NCI-H1092 treated with DMSO at 0.1 percent for 48 hours (cell line): ENCODE measurements at places on chromosomes 3 and 15.

GRCh38 chr15:40249477-40250303 is 10.8 kb downstream of the PAK6 start:
- DNase-seq, result no peak

- no peak for DNase-seq
Measured at GRCh38 chr3:159992589-159992988, 4.0 kb downstream of the IL12A start.

DNA sequence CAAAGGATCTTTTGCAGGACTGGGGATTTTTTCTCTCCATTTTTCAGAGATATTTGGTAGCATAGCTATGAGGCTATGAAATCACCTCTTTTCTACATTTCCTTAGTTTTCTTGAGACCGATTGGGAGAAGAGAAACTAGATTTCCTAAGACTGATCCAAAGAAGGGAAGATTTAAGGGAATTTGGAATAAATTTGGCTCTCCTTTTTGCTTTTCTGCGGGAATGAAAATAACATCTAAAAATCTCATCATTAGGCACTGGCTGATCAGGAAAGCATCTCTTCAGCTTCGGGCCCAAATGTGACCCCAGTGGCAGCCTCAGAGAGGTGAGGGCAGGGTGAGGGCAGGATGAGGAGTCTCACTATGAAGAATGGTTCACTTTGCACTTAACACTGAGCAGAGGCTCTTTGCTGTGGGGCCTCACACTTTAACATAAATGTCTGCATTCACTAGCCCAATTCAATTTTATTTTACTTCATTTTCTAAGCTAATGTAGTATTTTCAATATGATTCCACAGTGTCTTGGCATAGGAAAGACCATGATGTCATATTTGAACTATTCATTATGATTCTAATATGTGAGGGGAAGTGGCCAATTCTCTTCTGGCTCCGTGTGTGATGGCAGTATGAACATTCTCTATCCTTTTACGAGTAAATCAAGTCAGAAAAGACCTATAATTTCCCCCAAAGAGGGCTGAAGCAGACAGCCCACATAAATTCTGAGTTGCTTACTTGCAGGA is 193.2 kb downstream of the MEX3B start:
- no peak for DNase-seq

DNA sequence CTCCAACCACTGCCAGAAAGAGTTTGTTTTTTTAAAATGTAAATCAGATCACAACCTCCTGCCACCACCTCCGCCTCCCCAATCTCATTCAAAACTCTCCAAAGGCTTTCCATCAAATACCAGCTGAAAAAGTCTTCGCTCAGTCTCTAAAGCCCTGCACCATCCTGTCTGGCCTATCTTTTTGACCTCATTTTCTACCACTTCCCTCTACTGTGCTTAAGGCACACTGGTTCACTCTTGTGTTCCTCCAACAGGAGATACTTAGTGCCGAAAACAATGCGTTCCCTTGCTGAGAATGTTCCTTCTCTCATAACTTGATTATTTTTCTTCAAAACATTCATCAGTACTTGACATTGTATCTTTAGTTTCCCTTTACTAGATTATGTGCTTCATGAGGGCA is 3.5 kb downstream of the BTBD1 start:
- no peak for DNase-seq

DNA sequence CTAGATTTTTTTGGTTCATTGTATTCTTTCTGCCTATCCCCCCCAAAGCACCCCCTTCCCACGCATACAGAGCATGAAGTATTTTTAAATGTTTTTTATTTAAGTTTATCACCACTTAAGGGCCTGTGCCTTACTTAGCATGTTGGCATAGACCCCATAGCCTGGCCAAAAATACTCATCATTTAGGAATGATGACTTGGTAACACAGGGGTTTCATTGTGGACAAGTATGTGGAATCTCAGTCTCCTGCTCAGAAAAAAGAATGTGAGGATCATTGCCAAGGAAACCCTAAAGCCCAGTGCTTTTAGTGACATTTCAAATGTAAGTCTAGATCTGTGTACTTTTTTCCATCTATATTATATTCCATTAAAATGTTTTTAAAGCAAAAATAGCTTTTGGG is 146.3 kb downstream of the ALCAM start:
- no peak for DNase-seq

GRCh38 chr3:197030379-197031314 is 1.0 kb upstream of the MELTF start:
- no peak for DNase-seq

DNA sequence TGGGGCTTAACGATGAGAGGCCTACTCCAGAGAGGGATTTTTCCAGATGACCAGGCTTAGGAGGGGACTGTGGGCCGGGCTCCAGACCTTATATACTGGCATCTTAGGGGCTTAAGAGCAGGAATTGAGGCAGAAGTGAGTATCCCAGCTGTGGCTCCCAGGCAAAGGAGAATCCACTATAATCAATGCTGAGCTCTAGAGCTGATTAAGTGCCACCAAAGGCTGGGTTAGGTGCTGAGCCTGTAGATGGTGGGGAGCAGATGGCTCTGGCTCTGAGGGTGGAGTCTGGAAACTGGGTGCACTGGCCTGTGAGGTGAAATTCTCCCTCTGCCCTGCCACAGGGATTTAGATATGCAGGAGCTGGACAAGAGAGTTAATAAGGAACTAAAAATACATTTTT is 23.2 kb downstream of the IRAK2 start:
- DNase-seq, result no peak

DNA sequence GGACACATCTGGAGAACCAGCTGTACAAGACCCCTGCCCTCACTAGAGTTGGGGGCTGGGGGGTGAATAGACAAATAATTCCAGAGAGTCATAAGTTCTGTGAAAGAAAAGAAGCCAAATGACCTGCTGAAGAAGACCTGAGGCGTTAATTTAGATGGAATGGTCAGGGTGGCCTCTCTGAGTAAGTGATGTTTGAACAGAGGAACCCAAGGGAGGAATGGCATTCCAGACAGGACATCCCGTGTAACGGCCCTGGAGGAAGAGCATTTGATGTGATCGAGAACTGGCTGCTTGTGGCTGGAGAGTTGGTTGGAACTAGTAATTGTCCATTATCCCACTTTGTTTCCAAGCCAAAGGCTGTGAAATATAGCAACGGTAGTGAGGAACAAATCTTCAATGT is 1.7 kb downstream of the NR2C2 start:
- no peak for DNase-seq

DNA sequence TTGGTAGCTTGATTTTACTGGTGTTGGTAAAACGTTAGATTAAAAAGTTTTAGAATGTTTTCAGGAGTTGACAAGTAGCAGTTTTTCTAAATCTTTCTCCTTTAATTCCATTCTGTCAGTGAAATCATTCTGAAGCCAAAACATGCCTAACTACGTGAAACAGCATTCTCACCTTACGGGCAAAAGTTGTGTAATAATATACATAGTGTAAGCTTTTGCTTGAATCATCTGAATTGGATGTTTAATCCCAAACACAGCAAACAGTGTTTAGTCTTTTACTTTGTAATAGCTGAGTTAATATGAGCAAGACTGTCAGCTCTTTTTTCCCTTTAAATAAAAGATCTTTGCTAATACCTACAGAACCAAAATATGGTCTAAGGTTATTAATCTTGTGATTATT is 100.6 kb downstream of the CYP19A1 start:
- DNase-seq, result no peak

- no peak for DNase-seq
Measured at GRCh38 chr3:149114458-149114857, 15.0 kb upstream of the HPS3 start.

DNA sequence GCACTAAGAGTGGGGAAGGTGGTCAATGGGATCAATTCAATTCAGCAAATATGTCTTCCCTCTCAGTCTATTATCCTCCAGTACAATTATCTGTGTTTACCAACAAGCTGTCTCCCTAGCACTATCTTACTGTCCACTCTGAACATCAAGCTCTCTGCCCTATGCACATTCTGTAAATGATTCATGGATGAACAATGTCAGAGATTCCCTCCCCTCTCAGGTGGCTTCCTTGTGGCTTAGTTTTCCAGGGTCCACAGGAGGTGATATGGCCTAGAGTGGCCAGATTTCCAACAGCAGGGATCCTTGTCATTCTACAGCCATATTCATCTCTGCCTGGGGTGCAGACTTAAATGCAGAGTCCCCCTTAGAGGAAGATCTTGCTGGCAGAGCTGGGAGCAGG is 225.1 kb downstream of the UACA start:
- no peak for DNase-seq

DNA sequence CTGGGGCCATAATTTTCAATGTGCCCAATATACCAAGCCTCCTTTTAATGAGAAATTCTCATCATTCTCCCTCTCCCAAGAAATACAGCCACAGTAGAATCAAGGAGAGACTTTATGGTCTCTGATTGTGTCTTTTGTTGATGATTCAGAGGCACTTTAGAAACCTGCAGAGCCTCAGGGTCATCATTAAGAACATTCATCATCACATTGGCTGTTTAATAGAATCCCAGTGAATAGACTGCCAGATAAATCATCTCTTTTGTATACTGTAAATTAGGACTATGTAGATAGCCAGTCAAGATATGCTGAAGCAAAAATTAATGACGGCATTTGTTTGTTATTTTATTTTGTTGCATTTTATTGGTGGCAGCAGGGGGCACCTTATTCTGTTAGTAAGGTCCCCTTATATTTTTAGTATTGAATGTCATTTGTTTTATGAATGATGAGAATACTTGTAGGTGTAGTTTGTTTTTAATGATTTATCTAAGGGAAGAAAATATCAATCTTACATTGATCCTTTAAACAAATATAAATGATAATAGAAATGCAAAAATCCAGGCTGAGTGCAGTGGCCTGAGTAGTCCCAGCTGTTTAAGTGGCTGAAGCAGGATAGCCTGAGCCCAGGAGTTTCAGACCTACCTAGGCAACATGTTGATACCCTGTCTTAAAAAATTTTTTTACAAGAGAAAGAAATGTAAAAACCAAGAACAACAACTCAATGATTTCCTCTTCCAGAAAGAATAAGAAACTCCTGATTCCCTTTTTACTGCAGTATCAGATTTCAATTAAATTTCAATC is 138.8 kb downstream of the ZBBX start:
- DNase-seq, result no peak

DNA sequence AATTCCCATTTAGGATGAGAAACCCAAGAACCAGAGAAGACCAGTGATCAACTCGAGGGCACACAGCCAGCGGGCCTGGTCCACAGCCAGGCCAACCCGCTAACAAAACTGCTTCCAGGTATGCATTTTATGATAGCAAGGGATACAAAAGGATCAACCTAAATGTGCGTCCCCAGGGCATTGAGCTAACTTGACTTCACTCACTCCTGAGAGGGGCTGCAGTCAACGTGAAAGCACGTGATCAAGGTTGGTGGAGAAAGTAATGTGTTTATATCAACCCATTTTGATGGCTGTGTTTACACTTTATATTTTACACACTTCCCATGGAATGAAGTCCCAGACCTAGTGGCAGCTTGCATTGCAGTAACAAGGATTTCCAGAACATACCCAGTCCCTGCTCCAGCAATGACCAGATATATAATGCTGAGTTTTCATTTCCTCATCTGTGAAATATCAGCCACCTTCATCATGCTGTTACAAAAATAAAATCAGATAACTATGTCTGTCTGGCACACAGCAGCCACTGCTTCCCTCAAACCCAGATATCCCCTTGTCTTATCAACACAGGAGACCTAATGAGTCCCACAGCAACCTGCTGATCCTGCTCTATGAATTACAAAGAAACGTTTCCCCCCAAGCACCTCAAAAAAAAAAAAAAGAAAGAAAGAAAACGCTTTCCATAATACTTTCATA is 2.0 kb downstream of the KLHL6 start:
- no peak for DNase-seq

GRCh38 chr15:62506217-62506805 is 341.2 kb upstream of the C2CD4B start:
- DNase-seq, result no peak

GRCh38 chr3:1263121-1263520 is 170.3 kb downstream of the CNTN6 start:
- no peak for DNase-seq

GRCh38 chr15:58229297-58229768 is 91.2 kb downstream of the AQP9 start:
- peak; percentile 6 for DNase-seq

DNA sequence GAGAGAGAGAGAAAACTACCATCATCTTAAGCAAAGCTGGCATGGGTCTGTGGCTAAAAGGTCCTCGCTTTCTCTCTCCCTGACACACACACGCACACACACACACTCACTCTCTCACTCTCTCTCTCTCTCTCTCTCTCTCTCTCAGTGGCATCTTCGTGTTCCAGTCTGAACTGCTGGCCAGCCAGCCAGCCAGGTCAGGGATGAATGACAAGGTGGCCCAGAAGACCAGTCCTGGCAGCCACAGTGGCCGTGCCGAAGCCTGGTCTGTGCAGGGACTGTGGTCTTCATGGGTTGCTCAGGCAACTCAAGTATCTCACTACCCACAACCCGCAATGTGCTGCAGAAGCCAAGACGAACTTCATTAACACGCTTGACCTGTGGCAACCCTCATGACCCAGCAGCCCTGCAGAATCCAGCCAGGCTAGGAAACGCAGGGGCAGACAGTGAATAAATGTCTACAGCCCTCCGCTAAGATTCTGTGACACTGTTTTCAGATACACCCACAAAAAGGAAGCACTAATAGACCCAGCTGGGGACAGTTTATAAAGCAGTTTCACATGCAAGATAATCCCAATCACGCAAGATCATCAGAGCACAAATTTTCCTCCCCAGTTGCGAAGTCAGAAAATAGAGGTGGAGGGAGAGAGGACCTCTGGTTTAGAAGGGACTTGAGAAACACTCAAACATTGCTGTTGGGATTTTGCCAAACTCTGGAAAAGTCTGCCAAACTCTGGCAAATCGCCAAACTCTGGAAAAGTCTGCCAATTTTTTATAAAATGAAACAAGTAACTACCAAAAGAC is 66.4 kb downstream of the XXYLT1 start:
- DNase-seq, result peak; percentile 78

GRCh38 chr3:28934126-28934813 is 346.6 kb upstream of the RBMS3 start:
- no peak for DNase-seq

DNA sequence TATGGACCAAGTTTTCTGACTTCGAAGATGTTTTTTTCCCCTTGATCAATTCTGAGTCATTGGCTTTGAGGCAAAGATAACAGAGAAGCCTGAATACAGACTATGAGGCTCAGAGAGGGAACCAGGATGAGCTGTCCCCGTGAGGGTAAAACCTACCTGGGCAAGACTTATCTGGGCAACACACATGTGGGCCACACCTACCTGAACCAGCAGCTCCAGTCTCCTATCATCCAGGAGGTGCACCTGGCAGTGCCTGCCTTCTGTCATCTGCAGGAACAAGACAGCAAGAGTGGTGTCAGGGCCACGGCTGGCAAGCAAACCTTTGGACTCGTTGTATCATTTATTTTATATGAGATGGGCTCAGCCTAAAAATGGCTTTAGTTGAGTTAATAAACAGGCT is 72.6 kb downstream of the FRMD4B start:
- DNase-seq, result no peak
